ENCODE measurements at places on chromosomes 3 and 15.

DNA sequence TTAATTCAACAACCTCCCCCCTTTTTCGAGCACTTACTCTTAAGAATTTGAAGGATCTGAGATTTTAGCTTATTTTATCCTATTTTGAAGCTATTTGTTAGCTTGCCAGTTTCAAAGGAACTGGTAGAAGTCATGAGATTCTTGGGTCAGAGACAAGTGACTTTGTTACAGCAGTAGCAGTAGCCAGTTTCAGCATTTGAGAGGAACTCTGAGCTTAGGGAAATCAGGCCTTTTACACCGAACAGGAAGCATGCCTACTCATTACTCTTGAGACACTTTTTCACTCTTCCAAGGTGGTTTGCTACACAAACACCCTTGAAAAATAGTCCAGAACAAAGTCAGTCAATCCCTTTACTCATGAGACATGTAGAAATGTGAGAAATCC, 24.5 kb upstream of the TM4SF1 start:
- DNase-seq: no peak

DNA sequence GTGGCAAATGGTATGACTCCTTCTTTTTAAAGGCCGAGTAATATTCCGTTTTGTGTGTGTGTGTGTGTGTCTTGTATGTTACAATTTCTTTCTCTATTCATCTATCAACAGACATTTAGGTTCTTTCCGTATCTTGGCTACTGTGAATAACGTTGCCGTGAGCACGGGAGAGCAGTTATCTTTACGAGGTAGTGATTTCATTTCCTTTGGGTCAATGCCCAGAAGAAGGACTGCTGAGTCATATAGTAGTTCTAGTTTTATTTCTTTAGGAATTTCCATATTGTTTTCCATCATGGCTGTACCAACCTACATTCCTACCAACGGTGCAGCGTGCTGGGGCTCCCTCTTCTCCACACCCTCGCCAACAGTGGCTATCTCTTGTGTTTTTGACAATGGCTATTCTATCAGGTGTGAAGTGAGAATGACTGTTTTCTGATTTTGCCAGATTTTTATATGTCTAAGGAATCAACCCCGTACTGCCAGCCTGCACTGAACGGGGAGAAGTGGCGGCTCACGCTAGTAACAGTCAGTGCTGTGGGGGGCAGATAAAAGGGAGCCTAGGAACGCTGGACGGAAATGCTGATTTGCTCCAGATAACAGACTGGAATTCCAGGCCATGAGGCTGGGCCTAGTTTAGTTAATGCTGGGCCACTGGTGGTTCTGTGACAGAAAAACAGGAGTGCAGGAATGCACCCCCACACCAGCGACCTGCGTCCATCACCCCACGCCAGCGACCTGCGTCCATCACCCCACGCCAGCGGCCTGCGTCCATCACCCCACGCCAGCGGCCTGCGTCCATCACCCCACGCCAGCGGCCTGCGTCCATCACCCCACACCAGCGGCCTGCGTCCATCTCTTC, 168.1 kb downstream of the XXYLT1 start:
- no peak for DNase-seq

- no peak for DNase-seq
These were observed 2.7 kb downstream of the LINGO1 start for GRCh38 chr15:77630056-77630455.

GRCh38 chr3:123031051-123031450, 3.5 kb upstream of the SEMA5B start:
- no peak for DNase-seq

- DNase-seq: no peak
These were observed 95.7 kb downstream of the SUCNR1 start for GRCh38 chr3:151969026-151969642.

DNA sequence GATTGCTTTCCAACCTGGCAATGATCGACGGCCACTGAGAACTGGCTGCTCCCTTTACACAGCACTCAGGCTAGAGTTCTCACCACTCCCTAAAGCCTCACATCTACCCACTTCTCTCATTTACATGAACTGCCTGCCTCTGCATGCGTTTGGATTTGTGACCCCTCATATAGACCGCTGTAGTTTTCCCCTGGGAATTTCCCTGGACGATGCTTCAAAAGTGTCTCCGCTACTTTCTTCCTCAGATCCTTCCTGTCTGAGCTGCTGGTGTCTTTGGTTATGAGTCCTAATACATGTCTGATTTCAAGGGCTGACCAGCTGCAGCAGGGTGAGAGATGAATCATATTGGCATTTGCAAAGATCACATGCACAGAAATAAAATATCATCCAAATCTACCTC, 116.7 kb upstream of the ETV5 start:
- DNase-seq: no peak

DNA sequence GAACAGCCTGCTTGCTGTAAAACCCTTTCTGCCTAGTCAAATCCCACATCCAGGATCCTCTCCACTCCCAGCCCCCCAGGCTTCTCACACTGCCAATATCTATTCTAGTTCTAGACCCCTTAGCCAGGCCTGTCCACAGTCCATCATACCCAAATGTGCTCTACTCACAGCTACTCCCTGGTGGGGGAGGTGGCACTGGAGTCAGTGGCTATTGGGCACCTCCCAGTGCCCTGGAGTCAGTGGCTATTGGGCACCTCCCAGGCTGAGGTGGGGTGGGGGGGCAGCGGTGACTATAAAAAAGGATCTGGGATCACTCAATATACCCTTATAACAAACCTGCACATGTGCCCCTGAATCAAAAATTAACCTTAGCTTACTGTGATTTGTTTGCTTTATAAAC, 773 bp upstream of the DISP2 start:
- DNase-seq: no peak

DNA sequence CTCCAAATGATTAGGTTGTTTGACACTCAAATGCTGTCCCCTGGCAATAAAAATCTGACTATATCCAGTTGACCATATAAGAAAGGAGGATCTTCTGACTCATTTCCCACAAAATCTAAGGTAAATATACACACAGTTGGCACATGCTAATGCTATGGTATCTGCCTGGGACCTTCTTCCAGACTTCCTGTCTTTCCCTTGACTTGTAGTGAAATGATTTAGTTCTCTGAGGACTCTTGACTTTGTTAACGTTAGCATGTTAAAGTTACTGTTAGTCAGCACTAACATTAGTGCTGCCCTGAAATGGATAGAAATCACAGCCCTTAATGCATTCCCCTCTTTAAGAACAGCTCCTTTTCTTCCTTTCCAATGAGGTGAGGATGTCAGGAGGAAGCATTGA, 124.3 kb upstream of the LSAMP start:
- DNase-seq: no peak

- no peak for DNase-seq
These were observed 29.4 kb upstream of the IQSEC1 start for GRCh38 chr3:13102386-13103345.

GRCh38 chr3:99659032-99659431, 20.6 kb downstream of the COL8A1 start:
- DNase-seq: no peak

DNA sequence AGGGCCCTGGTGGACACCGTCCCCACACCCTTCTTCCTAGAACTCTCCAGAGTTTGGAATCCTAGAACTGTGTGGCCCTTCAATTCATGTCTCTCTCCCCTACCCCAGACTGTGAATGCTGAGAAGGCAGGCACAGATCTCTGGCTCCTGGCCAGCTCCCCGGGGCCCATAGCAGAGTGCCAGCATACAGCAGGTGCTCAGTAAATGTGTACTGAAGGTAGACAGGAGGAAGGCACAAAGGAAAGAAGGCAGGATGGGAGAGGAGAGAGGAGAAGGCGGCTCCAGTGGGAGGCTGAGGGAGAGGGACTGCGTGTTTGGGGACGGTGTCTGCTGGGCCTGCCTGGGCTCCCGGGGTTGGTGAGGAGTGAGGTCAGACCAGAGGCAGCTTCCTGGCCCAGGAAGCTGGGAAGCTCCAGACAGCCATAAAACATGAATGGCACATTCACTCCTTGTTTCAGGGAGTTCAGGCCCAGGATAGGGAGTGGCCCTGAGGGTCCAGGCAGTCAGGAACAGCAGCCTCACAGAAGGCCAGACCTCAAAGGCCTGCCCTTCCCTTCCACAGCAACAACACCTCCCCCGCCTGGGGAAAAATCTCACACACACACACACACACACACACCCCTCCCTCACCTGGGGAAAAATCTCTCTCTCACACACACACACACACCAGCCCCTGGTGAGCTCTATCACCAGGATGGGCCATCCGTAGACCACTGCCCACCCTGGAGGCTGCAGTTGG, 137.1 kb upstream of the PRR20G start:
- no peak for DNase-seq

GRCh38 chr3:22476976-22477375, 726.0 kb upstream of the ZNF385D start:
- DNase-seq: no peak

DNA sequence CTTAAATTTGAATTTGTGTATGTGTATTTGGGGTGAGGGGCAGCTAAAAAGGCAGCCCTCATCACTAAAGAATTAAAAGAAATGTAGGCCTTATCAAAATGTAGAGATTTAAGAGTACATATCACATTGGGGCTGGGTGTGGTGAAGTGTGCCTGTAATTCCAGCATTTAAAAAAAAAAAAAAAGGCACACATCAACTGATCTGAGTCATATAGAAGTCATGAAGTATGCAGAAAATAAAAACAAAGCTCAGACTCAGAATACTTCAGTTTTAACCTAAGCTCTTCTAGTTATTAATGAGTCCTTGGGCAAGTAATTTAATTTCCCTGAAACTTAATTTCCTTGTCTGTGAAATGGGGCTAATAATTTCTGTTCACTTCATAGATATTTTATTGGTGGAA, 31.6 kb downstream of the SLC24A1 start:
- no peak for DNase-seq

DNA sequence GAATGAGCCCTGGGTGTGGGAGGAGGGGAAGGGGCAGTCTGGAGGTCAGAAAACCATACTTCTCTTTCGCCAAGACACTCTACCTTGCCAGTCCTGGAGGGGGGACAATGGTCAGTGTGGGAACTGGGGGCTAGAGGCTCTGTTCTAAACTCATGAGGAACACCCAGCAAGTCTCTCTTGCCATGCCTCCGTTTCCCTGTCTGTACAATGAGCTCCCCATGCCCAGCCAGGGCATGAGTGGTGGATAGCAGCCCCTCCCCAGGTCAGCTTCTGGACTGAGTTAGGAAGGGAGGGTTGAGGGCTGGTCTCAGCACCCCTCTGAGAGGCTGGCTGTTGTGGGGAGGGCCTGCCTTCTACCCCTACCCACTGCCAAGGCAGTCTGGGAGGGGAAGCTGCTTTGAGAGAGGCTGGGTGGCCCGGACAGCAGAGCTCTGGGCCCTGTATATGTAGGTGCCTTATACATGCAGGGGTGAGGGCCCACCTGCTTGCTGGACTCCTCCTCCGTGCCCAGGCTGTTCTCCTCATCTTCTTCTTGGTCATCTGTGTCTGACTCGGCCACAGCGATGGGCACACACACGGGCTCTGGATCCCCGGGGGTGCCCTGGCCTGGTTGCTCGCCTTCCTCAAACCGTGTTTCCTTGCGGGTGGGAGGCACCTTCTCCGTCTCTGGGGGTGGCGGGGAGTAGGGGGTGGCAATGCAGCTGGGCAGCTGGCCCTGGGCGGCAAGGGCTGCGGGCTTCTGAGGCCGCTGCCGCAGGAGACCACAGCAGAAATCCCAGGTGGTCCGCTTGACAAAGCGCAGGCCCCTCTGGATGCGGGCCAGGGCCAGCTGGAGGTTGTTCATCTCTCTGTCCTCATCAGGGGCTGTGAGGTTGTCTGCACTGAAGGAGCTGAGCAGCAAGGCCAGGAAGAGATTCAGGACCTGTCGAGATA, 68.8 kb downstream of the SCN5A start:
- DNase-seq: no peak

DNA sequence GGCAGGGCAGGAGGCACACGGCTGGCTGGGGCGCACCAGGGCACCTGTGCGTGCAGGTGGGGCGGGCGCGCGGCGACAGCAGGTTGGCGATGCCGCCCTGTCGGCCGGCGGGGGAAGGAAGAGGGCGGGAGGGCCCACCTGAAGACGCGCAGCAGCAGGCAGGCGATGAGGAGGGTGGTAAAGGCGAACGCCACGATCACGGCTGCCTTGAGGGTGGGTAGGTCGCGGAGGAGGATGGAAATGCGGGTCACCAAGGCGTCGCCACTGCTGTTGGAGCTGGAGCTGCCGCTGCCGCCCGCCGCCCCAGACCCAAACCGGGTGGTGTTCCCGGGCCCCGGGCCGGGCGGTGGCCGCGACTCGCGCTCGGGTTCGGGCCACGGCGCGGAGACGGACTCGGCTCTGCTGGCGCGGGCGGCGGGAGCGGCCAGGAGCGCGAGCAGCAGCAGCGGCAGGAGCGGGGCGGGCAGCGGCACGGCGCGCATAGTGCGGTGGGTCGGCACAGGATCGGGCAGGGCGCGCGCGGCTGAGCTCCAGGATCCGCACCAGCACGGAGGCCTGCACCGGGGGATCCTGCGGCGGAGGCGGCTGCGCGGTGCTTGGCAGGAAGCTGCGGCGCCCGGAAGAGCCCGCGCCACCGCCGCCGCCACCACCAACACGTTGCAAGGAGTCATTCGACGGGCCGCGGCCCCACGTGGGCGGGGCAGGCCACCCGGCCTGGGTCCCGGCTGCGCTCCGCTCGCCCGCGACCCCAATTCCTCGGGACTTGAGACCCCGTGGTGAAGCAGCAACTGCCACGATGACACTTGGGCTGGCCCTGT, at the start of gene FAM174B:
Gene FAM174B (minus strand): TSS at position 598 of the 818 bp plus-strand sequence.
- peak; percentile 47 for DNase-seq

DNA sequence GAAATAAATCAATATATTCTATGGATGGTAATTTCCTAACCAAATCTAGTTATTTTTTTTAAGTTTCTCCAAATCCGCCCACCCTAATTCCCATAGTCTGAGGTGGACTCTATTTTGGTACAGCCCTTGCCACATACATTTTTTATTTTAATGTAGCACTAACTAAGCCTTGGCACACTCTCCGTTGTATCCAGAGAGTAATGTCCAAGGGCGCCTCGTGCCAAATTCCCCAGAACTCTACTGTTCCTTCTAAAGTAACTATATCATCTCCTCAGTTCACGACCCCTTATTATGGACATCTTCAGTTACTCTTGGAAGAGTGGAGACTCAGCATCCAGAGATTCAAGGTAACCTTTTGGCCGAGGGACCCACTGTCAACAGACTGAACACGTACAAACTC, 1.3 kb downstream of the VGLL3 start:
- DNase-seq: no peak

Measured in activated CD4-positive, CD25-positive, alpha-beta regulatory T cell treated with anti-CD3 and anti-CD28 coated beads, Interleukin-2, amount 50 U/mL, for 72 hours (primary cell).